ENCODE measurements at places on chromosomes 6 and 20.

DNA sequence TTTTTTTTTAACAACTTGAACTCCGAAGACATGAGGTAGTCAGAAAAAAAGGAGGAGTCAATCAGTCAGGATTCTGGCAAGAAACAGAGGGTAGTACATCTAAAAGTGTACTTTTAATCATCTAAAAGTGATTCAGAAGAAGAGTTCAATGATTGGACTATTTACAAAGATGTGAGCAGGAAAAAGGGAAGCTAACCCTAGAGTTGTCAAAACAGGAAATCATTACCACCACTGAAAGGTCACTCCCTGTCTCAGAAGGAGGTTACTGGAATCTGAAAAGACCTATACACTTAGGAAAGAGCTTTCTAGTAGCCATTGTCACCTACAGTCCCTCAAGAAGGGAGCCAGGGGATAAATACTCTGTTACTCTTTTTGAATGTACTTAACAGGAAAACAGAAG is 16.7 kb upstream of the LMBRD1 start:
- peak; percentile 75 for ATAC-seq

DNA sequence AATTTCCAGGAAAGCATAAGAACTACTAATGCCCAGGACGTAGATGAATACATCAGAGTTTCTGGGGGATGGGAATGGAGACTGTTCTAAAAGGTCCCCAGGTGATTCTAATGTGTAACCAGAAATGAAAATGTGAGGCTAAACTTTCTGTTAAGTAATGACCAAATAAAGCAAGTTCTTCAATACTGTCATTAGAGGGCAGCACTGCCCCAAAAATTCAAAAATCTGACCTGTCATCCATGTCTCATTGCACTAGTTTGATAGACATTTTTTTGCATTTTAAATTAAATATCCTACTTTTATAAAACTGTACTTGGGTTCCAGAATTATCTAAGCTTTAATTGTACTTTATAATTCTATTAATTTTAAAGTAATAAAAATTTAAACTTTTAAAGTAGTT is 94.9 kb downstream of the RFX6 start:
- ATAC-seq, result no peak

- ATAC-seq, result peak; percentile 86
Observed at GRCh38 chr6:132768051-132768517, 10.4 kb upstream of the VNN2 start.

DNA sequence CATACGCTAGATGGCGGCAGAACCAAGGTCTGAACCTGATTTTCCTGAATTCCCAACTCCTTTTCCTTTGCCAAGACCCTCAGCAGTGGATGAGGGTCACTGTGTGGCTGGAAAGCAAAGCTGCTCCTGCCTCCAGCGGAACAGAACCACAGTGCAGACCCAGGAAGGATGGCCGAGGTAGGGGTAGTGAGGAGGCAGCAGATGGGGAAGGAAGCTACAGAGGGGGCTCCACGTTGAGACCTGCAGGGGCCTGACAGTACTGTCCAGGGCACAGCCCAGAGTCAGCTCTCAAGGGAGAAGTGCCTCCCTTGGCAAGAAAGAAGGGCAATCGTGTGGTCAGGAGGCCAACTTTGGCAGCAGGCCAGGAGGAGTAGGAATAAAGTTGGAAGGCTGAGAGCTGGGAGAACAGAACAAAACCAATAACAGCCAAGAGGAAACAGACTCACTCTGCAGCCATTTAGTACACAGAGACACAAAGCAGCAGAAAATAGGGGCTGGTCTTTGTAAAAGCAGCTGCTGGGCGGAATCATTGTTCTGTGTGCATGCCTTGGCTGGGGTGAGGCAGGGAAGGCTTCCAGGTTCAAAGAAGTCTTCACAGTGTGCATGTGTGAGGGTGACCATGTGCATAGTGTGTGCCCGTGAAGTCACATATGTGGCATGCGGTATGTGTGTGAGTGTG is 3.1 kb downstream of the GABRR2 start:
- ATAC-seq, result no peak

GRCh38 chr6:73743556-73743955 is 47.6 kb downstream of the CD109 start:
- ATAC-seq, result no peak

- ATAC-seq, result no peak
Observed at GRCh38 chr20:63833776-63834490, 2.9 kb upstream of the ZBTB46 start.

DNA sequence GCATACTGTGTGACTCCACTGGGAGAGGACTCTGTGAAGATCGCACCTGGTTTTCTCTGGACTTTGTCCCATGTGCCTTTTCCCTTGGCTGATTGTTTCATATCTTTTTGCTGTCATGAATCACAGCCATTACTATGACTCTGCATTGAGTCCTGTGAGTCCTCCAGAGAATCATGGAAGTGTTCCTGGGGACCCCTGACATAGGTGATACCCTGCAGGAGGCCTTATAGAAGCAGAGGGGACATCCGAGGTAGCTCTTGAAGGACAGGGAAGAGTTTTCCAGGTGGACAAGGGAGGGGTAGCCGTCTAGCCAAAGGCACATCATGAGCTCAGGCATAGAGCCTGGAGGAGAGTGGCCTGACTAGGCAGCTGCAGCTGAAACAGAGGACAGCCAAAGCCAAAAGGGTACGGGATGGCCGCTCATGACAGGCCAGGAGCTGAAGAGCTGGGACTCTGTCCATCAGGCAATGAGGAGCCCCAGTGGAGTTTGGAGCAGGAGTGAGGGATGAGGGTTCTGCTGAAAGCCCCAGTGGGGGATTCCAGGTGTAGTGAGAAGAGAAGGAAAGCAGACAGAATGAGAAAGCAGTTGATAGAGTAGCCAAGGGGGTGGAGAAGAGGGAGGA is 86.6 kb upstream of the TOX2 start:
- ATAC-seq, result no peak

DNA sequence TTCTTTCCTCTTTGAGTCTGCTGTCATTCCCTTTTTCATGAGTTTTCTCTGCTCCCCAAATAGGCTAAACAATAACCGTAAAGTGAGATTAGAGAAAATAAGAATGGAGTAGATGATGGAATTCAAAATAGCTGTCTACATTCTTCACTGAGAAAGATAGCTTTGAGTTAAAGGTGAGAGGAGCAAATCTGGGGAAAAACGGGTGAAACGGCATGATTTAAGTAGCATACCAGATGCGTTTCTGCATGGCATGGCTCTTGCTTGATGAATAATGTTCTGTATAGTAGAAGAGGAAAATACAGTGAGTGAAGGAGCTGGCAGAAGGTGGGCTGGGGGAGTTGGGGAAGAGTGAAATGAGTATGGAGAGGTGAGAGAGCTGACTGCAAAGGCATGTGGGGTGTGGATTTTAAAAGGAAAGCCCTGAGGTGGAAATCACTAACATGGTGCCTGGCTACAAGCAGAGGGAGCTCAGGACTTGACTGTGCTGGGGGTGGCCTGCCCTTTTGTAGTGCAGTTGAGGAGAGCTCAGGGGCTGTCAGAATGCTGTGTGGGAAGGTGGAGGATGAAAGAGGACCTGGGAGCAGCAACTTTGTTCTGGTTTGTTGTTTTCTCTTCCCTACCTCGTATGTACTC is 8.8 kb downstream of the BICRAL start:
- ATAC-seq, result no peak

DNA sequence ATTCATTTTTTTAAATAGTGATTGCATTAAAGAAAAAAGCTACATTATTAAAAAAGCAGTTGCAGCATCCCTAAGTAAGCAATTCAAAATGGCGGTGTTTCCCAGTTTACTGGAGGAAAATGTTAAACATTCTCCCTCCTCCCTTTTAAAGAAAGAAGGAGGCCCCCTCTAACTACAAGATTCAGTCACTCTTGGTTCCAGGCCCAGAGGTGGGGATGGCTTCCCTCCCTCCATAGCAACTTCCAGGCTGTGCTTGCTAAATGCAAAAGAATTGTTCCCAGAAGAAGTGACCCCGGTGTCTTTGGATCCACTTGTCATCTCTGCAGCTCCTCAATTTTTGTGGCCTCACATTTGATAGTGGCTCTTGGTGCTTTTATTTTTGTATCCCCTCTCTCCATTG is 165.9 kb downstream of the SOBP start:
- no peak for ATAC-seq

DNA sequence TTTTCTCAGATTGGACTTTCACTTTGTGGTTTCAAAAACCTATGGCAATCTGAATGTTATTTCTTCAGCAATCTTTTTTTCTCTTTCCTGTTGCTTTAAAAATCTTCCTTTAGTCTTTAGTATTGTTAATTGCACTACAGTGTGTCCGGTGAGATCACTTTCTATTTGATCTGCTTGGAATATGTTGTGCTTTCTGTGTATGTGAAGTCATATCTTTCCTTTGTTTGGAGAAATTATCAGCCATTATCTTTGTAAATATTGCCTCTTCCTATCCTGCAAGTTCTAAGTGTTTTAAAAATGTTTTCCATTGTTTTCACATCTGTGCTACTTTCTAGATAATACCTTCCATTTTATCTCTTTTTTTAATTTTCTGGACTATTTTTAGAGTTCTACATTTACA is 171.4 kb upstream of the PRSS16 start:
- ATAC-seq, result no peak

GRCh38 chr6:169905041-169905807 is 153.8 kb downstream of the ERMARD start:
- no peak for ATAC-seq

DNA sequence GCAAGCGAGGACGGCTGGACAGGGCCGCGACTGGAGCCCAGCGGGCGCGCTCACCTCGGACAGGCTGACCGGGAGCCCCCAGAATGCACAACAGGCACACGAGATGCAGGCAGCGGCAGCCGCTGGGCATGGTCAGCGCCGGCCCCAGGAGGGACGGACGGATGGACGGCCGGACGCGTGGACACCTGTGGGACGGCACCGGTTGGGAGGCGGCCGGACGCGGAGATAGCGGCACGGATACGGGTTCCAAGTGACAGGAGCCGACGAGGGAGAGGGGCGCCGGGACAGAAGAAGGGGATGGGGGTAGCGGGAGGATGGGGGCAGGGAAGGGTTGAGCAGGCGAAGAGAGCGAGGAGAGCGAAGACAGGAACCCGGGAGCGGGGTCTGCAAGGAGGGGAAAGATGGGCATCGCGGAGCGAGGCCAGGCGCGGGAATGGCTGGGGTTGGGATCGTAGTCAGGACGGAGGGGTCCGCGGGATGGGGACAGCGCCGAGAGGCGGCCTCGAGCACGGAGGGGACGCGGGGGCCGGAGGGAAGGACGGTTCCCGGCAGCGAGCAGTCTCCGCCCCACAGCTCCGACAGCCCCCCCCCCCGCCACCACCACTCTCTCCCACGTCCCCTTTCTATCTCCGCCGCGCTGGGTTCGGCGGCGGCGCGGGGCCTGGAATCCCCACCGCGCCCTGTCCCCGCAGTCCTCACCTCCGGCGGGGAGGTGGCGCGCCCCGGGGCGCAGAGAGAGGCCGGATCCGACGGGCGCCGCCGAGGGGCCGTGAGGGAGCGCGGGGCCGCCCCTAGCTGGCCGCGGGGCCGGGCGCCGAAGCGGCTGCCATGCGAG is 435 bp downstream of the DLK2 start:
- peak; percentile 76 for ATAC-seq

GRCh38 chr6:90097356-90097755 is 199.3 kb downstream of the BACH2 start:
- ATAC-seq, result no peak

- ATAC-seq, result no peak
Observed at GRCh38 chr6:159805440-159806020, 5.5 kb downstream of the PNLDC1 start.

- no peak for ATAC-seq
Observed at GRCh38 chr6:124434421-124434820, 527.8 kb upstream of the RNF217 start.

Data from stimulated activated memory B cell treated with anti-CD40 and anti-IgM and Interleukin-4, amounts not matched to agents 10 μg/mL and 1 μg/mL and 100 μg/mL, for 72 hours (primary cell).